ENCODE measurements at places on chromosomes 3 and 15. TPM values are rescaled to one million over a fixed set of nuclear protein-coding genes. Genes with fewer than 3 reads are reported as not detected.

- no peak for DNase-seq
Observed at GRCh38 chr3:129976286-129976685, 1.8 kb downstream of the TRH start.

- no peak for DNase-seq
Observed at GRCh38 chr15:77630056-77630455, 2.7 kb downstream of the LINGO1 start.

GRCh38 chr15:74519311-74519710 lies 21.7 kb upstream of the ARID3B start:
- no peak for DNase-seq

GRCh38 chr3:195873281-195873887 lies 35.0 kb downstream of the TNK2 start:
- DNase-seq = no peak

GRCh38 chr3:141979050-141979671 lies 102.7 kb downstream of the ATP1B3 start:
- no peak for DNase-seq

- DNase-seq = no peak
Observed at GRCh38 chr3:53577506-53577905, 83.1 kb downstream of the CACNA1D start.

DNA sequence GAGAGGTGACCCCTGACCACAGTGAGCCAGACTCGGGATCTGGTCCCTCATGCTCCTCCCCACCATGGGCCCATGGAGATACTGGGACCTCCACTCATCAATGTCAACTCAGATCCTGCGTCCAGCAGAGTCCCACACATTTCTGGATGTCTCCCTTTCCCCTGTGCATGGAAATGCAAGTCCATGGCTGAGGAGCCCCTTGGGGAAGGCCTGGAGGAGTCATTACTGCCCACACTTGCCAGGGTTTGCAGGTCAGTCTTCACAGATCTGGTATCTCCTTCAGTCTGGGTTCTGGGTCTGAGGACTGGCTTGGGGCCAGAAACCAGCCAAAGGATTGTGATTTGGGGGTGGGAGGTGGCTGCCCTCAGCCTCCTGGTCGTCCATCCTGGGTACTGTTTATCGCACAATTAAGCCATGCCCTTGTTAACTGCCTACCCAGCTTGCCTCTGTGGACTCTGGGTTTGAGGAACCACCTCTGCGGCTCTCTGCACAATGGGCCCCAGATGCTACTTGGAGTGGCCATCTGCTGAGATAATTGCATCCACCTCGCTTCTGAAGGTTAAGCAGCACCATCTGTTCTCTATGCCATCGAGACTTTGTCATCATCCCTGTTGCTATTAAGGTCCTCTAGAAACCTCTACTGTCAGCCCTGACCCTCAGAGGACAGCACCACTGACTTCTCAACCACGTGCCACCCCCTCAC lies 49.9 kb upstream of the KLF13 start:
- DNase-seq = no peak

DNA sequence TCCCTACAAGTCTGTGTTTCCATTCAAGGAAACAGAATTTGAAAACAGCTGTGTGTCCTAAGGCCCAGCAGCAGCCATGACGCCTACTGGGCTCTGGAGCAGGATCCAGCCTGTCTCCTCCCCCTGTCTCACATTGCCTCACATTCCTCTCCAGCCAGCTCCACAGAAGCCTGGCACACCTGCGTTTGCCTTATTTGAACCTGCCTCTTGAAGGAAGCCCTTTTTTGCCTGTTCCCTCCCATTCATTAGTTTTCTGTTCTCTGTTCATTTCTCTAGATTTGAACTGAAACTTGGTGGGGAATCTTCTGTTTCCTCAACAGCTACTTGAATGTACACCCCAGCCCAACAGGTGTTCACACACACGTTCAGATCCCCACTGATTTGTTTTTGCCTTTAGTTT lies 890.5 kb downstream of the TUSC7 start:
- DNase-seq = no peak

DNA sequence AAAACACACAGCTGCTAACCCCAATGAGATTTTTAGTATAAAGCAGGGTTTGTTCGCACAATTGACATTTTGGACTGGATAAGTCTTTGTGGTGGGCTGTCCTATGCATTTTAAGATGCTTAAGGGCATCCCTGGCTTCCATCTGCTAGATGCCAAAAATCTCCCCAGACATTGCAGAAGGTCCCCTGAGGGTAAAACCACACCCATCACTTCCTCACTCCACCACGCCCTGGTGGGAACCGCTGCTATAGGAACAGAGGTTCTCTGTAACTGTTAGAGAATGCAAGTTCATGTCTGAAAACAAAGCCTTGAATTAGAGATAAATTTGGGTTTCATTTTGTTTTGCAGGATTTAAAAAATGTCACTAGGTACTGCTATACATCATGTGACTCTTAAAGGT lies 67.7 kb downstream of the ARHGEF26 start:
- DNase-seq = no peak

DNA sequence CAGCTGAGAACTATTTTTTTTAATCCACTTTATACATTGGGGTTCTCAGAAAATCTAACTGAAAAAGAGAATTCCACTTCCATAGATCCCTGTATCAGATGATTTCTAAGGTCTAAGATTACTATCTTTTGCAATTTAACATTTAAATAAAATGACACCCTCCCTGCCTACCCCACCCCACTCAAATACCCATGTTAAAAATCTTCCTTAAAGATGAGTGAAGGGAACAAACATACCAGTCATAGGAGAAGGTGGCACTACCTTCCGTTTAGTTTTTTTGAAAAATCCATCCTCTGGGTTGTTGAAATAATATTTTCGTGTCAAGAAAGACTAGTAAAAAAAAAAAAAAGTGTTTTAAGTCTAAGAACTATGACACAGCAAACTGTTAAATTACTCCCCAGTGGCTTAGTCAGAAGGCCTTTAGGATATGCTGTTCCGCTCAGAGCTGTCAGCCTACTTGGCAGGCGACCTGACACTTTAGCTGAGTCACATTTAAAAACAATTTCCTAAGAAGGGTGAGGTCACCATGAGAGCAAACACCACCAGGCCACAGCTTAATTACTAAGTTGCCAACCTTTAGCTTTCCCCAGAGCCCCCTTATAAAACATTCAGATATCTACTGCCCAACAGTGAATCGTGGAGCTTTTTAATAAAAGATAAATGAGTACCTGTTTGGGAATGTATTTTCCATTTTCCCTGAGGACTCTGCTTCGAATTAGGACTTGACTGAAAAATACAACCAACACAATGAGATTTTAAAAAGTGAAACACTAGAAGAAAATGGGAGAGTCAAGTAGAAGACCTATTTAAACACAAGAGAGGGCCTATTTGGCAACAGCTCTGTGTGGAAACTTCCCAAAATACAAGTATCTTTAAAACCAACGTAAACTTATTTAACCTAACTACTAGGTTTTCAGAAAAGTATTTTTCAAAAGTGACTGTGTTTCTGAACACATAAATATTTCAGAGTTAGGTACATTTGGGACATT lies 9.6 kb downstream of the EMC3 start:
- no peak for DNase-seq

DNA sequence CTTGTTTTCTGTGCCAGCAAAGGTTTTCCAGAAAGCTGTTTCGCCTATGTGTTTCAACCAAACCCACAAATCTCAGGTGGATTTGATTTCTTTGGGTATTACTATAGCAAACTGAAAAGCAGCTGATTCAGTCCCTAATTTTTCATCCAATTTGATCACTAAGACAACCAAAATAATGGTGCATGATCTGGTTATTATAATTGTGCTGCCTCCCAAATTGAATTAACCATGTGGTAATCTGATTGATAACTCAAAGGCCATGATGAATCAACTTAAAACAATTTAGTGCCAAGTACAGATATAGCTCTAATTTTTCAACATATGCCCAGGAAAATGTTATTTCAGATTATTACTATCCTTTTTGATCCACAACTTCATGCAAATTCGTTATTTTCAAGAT lies 30.6 kb downstream of the PRTG start:
- no peak for DNase-seq

GRCh38 chr15:69158843-69159240 lies 1.6 kb upstream of the GLCE start:
- DNase-seq = no peak

GRCh38 chr15:33236841-33237509 lies 42.5 kb upstream of the FMN1 start:
- DNase-seq = no peak

- DNase-seq = no peak
Observed at GRCh38 chr3:130411320-130411719, 65.8 kb downstream of the COL6A5 start.

GRCh38 chr3:152717252-152717651 lies 117.7 kb upstream of the P2RY1 start:
- no peak for DNase-seq

- no peak for DNase-seq
Observed at GRCh38 chr3:77967621-77968020, 927.7 kb downstream of the ROBO2 start.

The NME9 gene
- total RNA-seq = 1.1 TPM

The COL6A5 gene
- 0.04 TPM for total RNA-seq

The COL7A1 gene
- total RNA-seq = 15.0 TPM

The TMEM45A gene
- total RNA-seq = 25.7 TPM

The SPESP1 gene
- not detected for total RNA-seq

The BSN gene
- 0.67 TPM for total RNA-seq

The FILIP1L gene
- 19.8 TPM for total RNA-seq

The ATP10A gene
- 0.18 TPM for total RNA-seq

The CHRNA7 gene
- total RNA-seq = 3.0 TPM

The CYP19A1 gene
- total RNA-seq = not detected

The FBXO40 gene
- not detected for total RNA-seq

The CKMT1A gene
- not detected for total RNA-seq

The CCR9 gene
- total RNA-seq = not detected

The FBXL22 gene
- 0.63 TPM for total RNA-seq

All from mesothelial cell of epicardium (in vitro differentiated cells).